Activated CD4-positive, alpha-beta T cell treated with anti-CD3 and anti-CD28 coated beads, Interleukin-2, amount 10 ng/mL, durations not matched to agents 7 days and 5 days (primary cell): ENCODE measurements at places on chromosomes 2 and 18. TPM values are rescaled to one million over a fixed set of nuclear protein-coding genes. Genes with fewer than 3 reads are reported as not detected.

The GYPC gene
- 149 TPM for total RNA-seq

The MOGAT1 gene
- total RNA-seq, result not detected

The DSG1 gene
- not detected for total RNA-seq

The GEN1 gene
- 41.9 TPM for total RNA-seq

GRCh38 chr2:160270571-160271113 lies 70.6 kb upstream of the ITGB6 start:
- peak overlapping the region; percentile 41 for H3K4me3 ChIP-seq
- H3K4me1 ChIP-seq, result peaks cover 34% of the 10 kb centered on the region
- peaks cover 1% of the 10 kb centered on the region for H3K27me3 ChIP-seq
- H3K27ac ChIP-seq, result no peak overlapping the region
- H3K36me3 ChIP-seq, result peaks cover 50% of the 10 kb centered on the region

DNA sequence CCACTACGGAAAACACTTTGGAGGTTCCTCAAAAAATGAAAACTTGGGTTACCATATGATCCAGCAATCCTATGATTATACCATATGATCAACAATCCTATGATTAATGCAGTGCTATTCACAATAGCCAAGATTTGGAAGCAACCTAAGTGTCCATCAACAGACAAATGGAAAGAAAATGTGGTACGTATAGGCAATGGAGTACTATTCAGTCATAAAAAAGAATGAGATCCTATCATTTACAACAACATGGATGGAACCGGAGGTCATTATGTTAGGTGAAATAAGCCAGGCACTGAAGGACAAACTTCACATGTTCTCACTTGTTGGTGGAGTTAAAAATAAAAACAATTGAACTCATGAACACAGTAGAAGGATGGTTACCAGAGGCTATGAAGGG lies 27.6 kb downstream of the CLHC1 start:
- H3K4me1 ChIP-seq, result no peaks in the 10 kb centered on the region
- H3K27ac ChIP-seq, result no peak overlapping the region
- DNase-seq, result no peak
- H3K36me3 ChIP-seq, result peaks cover 25% of the 10 kb centered on the region
- no peaks in the 10 kb centered on the region for H3K27me3 ChIP-seq
- H3K4me3 ChIP-seq, result no peak overlapping the region

GRCh38 chr18:11899063-11899462 lies 9.1 kb downstream of the MPPE1 start:
- no peak overlapping the region for H3K27ac ChIP-seq
- H3K36me3 ChIP-seq, result peaks cover 43% of the 10 kb centered on the region
- H3K27me3 ChIP-seq, result no peaks in the 10 kb centered on the region
- H3K4me3 ChIP-seq, result no peak overlapping the region
- H3K4me1 ChIP-seq, result peaks cover 3% of the 10 kb centered on the region
- DNase-seq, result no peak

DNA sequence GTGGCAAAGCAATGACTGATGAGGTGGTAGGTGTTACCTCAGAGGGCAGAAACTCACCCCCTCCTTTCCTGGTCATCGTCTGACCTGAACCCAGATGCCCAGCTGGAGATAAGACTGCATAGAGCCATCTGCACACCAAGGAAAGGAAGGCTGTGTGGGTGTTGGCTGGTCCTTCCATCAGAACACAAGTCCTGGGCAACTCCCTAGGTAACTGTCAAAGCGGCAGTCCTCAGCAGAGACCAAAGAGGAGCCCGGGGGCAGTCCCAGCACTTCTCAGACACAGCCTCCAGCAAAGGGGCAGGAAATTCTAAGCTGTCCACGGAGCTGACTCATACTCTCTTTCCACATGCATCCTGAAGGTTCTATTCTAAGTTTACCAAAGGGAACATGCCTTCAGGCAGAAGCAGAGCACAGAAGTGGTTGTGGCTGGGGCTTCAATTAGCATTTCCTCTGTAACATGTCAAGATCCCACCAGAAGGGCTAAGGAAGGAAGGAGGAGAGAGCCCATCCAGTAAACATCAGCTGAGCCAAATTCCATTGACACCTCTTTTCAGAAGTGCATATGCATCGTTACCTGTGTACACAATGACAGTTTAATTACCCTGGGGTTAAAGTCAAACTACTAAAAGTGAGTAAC lies 54.7 kb downstream of the SPRED2 start:
- peaks cover 3% of the 10 kb centered on the region for H3K36me3 ChIP-seq
- H3K27me3 ChIP-seq, result no peaks in the 10 kb centered on the region
- peaks cover 38% of the 10 kb centered on the region for H3K4me1 ChIP-seq
- DNase-seq, result no peak
- no peak overlapping the region for H3K27ac ChIP-seq
- H3K4me3 ChIP-seq, result no peak overlapping the region

GRCh38 chr2:153291718-153292117 lies 186.8 kb downstream of the RPRM start:
- DNase-seq, result no peak
- no peak overlapping the region for H3K27ac ChIP-seq
- H3K4me1 ChIP-seq, result no peaks in the 10 kb centered on the region

GRCh38 chr18:11495441-11495840 lies 114.0 kb upstream of the SLC35G4 start:
- no peaks in the 10 kb centered on the region for H3K36me3 ChIP-seq
- DNase-seq, result no peak
- no peak overlapping the region for H3K4me3 ChIP-seq
- no peak overlapping the region for H3K27ac ChIP-seq
- H3K4me1 ChIP-seq, result no peaks in the 10 kb centered on the region

GRCh38 chr18:73679941-73680712 lies 467.5 kb downstream of the FBXO15 start:
- H3K4me3 ChIP-seq, result no peak overlapping the region
- peaks cover 1% of the 10 kb centered on the region for H3K27me3 ChIP-seq
- H3K36me3 ChIP-seq, result no peaks in the 10 kb centered on the region
- no peak overlapping the region for H3K27ac ChIP-seq
- peaks cover 6% of the 10 kb centered on the region for H3K4me1 ChIP-seq
